ENCODE measurements at places on chromosomes 7 and 10.

- H3K27me3 ChIP-seq: no peaks in the 10 kb centered on the region
- no peak overlapping the region for H3K4me3 ChIP-seq
- no peak for DNase-seq
- H3K4me1 ChIP-seq: no peaks in the 10 kb centered on the region
- H3K36me3 ChIP-seq: peaks cover 13% of the 10 kb centered on the region
Measured at GRCh38 chr10:73759512-73760115, 15.4 kb downstream of the SEC24C start.

- DNase-seq: no peak
- peaks cover 8% of the 10 kb centered on the region for H3K27me3 ChIP-seq
- no peaks in the 10 kb centered on the region for H3K36me3 ChIP-seq
- H3K4me1 ChIP-seq: peaks cover 25% of the 10 kb centered on the region
Measured at GRCh38 chr7:33814936-33815335, 90.4 kb upstream of the BMPER start.

- no peak overlapping the region for H3K27ac ChIP-seq
- peak overlapping the region; percentile 74 for H3K4me3 ChIP-seq
- DNase-seq: no peak
- no peaks in the 10 kb centered on the region for H3K27me3 ChIP-seq
Measured at GRCh38 chr10:5448333-5449001, 36.1 kb downstream of the NET1 start.

DNA sequence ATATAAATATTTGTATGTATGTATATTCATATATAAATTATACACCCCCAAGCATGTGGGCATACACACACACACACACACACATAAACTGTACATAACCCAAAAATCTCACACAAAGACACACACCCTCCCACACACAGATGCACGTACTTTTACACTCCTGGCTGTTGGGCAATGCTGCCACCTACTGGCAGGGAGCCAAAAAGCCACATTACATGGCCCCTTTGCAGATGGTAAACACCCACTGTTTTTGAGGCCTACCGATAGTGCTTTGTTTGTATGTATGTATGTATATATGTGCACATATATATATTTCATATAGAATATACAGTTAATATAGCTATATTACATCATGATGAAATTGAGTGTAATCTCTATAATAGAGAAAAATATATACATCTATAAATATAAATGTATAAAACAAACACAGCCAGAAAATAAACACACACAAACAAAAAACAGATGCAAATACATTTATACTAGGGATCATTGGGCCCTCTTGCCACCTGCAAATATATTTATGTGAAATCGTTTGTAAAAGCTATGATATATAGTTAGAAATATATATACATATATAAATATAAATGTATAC is 120.1 kb upstream of the ACBD5 start:
- peak; percentile 84 for DNase-seq
- H3K27ac ChIP-seq: no peak overlapping the region
- no peaks in the 10 kb centered on the region for H3K4me1 ChIP-seq
- H3K27me3 ChIP-seq: peaks cover 3% of the 10 kb centered on the region

- DNase-seq: no peak
- H3K27ac ChIP-seq: no peak overlapping the region
- no peak overlapping the region for H3K4me3 ChIP-seq
- peaks cover 2% of the 10 kb centered on the region for H3K27me3 ChIP-seq
- H3K36me3 ChIP-seq: no peaks in the 10 kb centered on the region
Measured at GRCh38 chr10:131282961-131283360, 28.6 kb downstream of the TCERG1L start.

DNA sequence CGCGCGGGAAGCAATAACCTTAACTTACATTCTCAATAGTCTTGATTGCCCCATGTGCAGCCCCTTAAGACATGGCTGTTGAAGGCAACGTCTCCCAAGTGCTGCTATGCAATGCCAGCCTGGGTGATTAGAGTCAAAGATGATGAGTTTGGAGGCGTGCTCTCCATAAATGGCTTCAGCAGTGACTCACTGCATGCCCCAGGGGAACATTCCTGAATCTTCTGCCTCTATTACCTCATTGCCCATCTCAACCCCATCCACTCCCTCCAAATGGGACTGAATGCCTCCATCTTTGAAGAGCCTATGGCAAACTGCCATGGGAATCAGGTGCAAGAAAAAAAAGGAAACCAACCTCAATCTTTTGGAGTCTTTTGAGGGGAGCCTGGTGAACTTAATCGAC is 282.8 kb downstream of the SNX10 start:
- peaks cover 7% of the 10 kb centered on the region for H3K27me3 ChIP-seq
- no peak overlapping the region for H3K4me3 ChIP-seq
- H3K4me1 ChIP-seq: no peaks in the 10 kb centered on the region
- no peak overlapping the region for H3K27ac ChIP-seq
- DNase-seq: no peak

DNA sequence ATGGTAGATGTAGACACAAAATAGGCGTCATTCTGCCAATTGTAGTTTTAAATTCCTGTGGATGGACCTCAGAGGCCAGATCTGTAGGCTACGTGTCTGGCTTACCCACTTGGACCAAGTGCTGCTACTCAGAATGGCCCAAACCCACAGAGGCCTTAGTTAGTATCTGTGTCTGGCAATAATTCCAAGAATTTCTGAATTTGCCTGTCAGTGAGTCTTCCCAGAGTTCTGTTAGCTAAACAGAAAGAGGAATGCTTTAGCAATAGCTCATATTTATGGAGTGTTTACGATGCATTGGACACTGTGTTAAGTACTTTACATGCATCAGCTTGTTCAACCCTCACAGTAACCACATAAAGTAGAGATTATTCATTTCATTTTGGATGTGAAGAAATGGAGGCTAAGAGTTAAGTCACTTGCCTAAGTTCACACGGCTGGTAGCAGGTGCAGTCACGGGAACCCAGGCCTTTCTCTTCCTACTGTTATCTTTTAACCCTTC is 231.8 kb downstream of the PTEN start:
- no peaks in the 10 kb centered on the region for H3K4me1 ChIP-seq
- DNase-seq: no peak
- no peaks in the 10 kb centered on the region for H3K27me3 ChIP-seq
- H3K27ac ChIP-seq: no peak overlapping the region
- H3K36me3 ChIP-seq: no peaks in the 10 kb centered on the region

- peaks cover 3% of the 10 kb centered on the region for H3K4me1 ChIP-seq
- H3K4me3 ChIP-seq: no peak within 1 kb of the TSS
- H3K36me3 ChIP-seq: no peaks in the 10 kb centered on the region
- H3K27ac ChIP-seq: no peak within 1 kb of the TSS
- H3K27me3 ChIP-seq: peaks cover 17% of the 10 kb centered on the region
Measured at GRCh38 chr7:151186640-151187408, at the start of gene ASB10. ASB10 (minus strand) TSS chr7:151187250; CDS start chr7:151187130, 120 bp downstream.

- peaks cover 37% of the 10 kb centered on the region for H3K4me1 ChIP-seq
- peak overlapping the region; percentile 58 for H3K4me3 ChIP-seq
- H3K36me3 ChIP-seq: no peaks in the 10 kb centered on the region
- peak; percentile 55 for DNase-seq
- no peak overlapping the region for H3K27ac ChIP-seq
Measured at GRCh38 chr7:8436965-8437364, 3.6 kb downstream of the NXPH1 start.

DNA sequence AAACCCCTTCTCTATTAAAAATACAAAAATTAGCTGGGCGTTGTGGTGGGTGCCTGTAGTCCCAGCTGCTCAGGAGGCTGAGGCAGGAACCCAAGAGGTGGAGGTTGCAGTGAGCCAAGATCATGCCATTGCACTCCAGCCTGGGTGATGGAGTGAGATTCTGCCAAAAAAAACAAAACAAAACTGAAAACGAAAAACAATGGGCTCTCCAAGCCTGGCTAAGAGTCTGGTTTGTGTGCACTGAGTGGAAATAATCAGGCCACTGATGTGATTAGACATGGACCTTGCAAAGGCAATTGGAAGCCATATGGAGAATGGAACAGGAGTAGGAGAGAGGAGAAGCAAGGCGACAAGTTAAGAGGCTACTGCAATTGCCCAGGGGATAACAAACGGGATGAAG is 60.1 kb upstream of the GSDME start:
- peaks cover 16% of the 10 kb centered on the region for H3K4me1 ChIP-seq
- no peak overlapping the region for H3K27ac ChIP-seq
- H3K36me3 ChIP-seq: no peaks in the 10 kb centered on the region
- no peak overlapping the region for H3K4me3 ChIP-seq

DNA sequence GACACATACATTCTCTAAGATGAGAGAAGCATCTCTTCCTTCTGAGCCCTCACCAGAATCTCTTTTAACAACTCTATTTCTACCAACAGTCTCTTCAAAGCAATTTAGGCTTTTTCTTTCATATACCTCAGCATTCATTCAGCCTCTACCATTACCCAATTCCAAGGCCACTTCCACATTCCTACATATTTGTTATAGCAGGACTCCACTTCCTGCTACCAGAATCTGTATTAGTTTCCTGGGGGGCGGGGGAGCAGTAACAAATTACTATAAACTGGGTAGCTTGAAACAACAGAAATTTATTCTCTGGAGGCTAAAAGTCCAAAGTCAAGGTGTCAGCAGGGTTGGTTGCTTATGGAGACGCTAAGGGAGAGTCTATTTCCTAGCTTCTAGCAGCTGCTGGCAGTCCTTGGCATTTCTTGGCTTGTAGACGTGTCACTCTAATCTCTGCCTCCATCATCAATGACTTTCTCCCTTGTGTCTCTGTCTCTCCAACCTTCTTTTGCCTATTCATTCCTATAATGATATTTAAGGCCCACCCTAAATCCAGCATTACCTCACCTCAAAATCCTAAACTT is 7.4 kb downstream of the PRPS1L1 start:
- DNase-seq: no peak
- H3K27ac ChIP-seq: no peak overlapping the region
- no peaks in the 10 kb centered on the region for H3K27me3 ChIP-seq
- no peaks in the 10 kb centered on the region for H3K36me3 ChIP-seq

DNA sequence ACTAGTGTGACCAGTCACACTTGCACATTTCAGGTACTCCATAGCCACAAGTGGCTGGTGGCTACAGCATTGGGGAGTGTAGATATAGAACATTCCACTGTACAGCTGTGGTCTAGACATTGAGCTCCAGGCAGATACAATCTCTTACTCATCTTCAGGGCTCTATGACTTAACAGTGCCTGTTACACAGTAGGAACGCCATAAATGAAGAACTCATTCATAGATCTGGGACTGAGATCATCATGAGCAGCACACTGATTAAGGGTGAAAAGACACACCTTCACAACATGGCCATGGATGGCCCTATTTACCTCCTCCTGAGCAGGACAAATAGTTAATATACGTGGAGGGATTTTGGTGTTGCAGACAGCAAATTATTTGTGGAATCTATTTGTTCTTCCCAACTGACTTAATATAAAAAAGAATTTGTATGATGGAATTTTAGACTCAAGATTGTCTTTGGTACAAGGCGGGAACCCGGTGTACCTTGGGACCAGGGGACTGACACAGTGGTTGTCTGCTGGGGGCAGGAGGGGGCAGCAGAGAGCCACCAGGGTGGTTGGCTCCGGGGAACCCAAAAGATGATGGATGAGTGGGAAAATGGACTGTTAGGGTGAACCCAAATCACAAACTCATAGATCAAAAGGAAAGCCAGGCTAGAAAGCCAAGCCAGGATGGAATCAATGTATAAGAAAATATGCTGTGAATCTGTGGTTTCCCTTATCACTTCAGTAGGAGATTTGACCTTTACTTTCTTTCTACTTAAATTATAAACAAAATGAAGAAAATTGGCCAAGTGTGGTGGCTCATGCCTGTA is 24.3 kb upstream of the CPA2 start:
- peaks cover 8% of the 10 kb centered on the region for H3K36me3 ChIP-seq
- no peaks in the 10 kb centered on the region for H3K27me3 ChIP-seq
- no peak overlapping the region for H3K27ac ChIP-seq
- no peak overlapping the region for H3K4me3 ChIP-seq

DNA sequence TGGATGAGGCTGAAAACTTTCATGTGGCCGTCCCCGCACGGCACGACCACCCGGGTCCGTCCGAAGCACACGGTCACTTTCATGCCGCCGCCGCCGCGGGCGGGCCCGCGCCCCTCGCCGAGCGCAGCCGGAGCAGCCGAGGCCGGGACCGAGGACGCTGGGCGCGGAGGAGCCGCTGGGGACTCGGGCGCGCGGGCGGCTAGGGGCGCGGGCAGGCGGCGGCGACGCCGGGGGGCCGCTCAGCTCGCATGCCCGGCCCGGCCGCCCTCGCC is 247 bp downstream of the PARD3 start:
- peak; percentile 38 for DNase-seq
- H3K27ac ChIP-seq: no peak overlapping the region
- peaks cover 51% of the 10 kb centered on the region for H3K4me1 ChIP-seq

DNA sequence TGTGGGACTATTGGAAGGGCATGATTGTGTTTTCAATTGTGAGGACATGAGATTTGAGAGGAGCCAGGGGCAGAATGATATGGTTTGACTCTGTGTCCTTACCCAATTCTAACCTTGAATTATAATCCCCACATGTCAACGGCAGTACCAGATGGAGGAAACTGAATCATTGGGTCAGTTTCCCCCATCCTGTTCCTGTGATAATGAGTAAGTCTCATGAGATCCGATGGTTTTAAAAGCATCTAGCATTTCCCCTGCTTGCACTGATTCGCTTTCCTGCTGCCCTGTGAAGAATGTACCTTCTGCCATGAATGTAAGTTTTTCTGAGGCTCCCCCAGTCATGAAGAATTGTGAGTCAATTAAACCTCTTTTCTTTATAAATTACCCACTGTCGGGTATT is 1367.1 kb downstream of the XPNPEP1 start:
- no peak overlapping the region for H3K4me3 ChIP-seq
- H3K36me3 ChIP-seq: no peaks in the 10 kb centered on the region

- peaks cover 12% of the 10 kb centered on the region for H3K4me1 ChIP-seq
- H3K27ac ChIP-seq: peak overlapping the region; percentile 43
- H3K4me3 ChIP-seq: no peak overlapping the region
- peaks cover 3% of the 10 kb centered on the region for H3K27me3 ChIP-seq
- H3K36me3 ChIP-seq: peaks cover 2% of the 10 kb centered on the region
Measured at GRCh38 chr7:3134745-3135144, 91.1 kb upstream of the CARD11 start.

DNA sequence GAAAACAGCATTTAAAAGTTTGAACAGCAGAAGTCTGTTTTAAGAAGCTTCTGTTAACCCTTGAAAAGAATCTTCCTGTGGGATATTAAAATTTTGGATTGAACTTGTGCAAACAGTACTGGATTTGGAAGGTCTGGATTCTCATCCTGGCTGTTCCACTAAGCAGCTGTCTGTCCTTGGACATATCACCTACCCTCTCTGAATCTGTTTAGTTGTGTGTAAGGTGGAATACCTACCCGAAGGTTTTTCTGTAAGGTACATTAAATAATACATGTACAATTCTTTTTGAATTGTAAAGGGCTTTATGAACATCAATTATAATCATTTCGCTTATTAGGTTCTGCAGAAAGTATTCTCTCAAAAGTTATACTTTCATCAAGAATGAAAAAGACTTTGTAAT is 2.2 kb downstream of the PDCD4 start:
- no peak for DNase-seq
- H3K27ac ChIP-seq: no peak overlapping the region
- H3K4me1 ChIP-seq: peaks cover 31% of the 10 kb centered on the region
- H3K27me3 ChIP-seq: no peaks in the 10 kb centered on the region
